Liver (tissue), 10 donors: ENCODE measurements at places on chromosomes 4 and X. TPM values are rescaled to one million over a fixed set of nuclear protein-coding genes. Genes with fewer than 3 reads are reported as not detected.

GRCh38 chr4:89316931-89317366, 9.3 kb upstream of the GPRIN3 start:
- H3K27me3 ChIP-seq: no peaks in the 10 kb centered on the region
- no peak for DNase-seq
- H3K4me3 ChIP-seq: no peak overlapping the region
- no peak overlapping the region for H3K27ac ChIP-seq
- H3K36me3 ChIP-seq: no peaks in the 10 kb centered on the region

- H3K27me3 ChIP-seq: no peaks in the 10 kb centered on the region
- no peak overlapping the region for H3K27ac ChIP-seq
- no peak for DNase-seq
- H3K4me1 ChIP-seq: peaks cover 15% of the 10 kb centered on the region
- H3K36me3 ChIP-seq: peaks cover 4% of the 10 kb centered on the region
These were observed 7.2 kb downstream of the PDHA1 start for GRCh38 chrX:19350941-19351384.

DNA sequence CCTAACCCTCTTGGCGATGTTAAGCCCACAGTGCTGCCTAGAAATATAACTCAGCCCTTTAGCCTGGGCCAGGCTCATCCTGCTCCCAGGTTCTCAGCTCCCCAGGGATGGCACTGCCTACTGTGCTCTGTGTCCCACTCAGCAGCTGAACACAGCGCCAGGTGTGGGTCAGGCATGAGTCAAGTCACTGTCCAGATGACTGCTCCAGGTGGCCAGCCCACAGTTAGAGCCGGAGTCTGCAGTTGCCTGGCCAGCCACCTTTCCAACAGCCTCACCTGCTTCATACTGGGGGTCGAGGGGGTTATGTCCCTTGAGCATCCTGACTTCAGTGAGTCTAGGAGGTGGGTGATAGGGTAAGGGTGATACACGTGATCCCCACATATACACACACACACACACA, 48.4 kb downstream of the TBC1D14 start:
- H3K27ac ChIP-seq: no peak overlapping the region
- DNase-seq: no peak
- no peaks in the 10 kb centered on the region for H3K27me3 ChIP-seq
- peaks cover 10% of the 10 kb centered on the region for H3K4me1 ChIP-seq
- no peak overlapping the region for H3K4me3 ChIP-seq

DNA sequence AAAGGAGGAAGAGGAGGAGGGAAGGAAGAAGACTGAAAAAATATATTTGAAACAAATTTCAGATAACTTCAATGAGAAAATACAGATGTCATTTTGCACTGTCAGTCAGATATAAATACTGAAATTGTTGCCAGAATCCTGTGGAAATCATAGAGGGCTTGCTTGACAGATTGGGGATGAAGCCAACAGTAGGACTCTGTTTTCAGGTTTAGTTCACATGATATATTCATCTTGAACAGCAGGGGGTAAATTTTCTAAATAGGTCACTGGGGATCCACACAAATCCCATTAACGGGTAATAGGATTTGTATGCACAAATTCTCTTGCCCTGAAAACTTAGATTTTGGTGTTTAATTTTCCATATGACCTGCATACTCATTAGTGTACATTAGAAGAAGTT, 103.3 kb upstream of the PCDH18 start:
- DNase-seq: no peak
- no peaks in the 10 kb centered on the region for H3K27me3 ChIP-seq
- no peak overlapping the region for H3K27ac ChIP-seq
- no peaks in the 10 kb centered on the region for H3K36me3 ChIP-seq
- no peaks in the 10 kb centered on the region for H3K4me1 ChIP-seq
- no peak overlapping the region for H3K4me3 ChIP-seq

DNA sequence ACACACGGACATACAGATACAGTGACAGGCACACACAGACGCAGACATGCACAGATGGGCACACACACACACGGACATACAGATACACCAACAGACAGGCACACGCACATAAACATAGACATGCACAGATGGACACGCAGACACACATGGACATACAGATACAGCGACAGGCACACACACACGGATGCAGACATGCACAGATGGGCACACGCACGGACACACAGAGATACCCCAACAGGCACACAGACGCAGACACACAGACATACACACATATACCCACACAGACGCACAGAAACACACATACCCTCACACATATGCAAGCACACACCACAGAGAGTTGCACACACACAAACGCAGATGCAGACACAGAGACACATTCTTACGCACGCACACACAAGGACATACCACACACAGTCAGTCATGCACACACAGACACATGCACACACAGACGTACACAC, 24.4 kb upstream of the SLC25A6 start:
- no peaks in the 10 kb centered on the region for H3K27me3 ChIP-seq
- H3K4me1 ChIP-seq: no peaks in the 10 kb centered on the region
- H3K27ac ChIP-seq: no peak overlapping the region
- DNase-seq: no peak
- peaks cover 14% of the 10 kb centered on the region for H3K36me3 ChIP-seq

- peaks cover under 1% of the 10 kb centered on the region for H3K4me1 ChIP-seq
- no peaks in the 10 kb centered on the region for H3K36me3 ChIP-seq
- no peaks in the 10 kb centered on the region for H3K27me3 ChIP-seq
- H3K27ac ChIP-seq: no peak overlapping the region
- H3K4me3 ChIP-seq: no peak overlapping the region
These were observed 13.2 kb downstream of the ZDHHC9 start for GRCh38 chrX:129830494-129830893.

GRCh38 chr4:101419336-101420135, 72.2 kb upstream of the PPP3CA start:
- DNase-seq: no peak
- no peaks in the 10 kb centered on the region for H3K27me3 ChIP-seq
- H3K4me3 ChIP-seq: no peak overlapping the region
- H3K27ac ChIP-seq: no peak overlapping the region
- no peaks in the 10 kb centered on the region for H3K36me3 ChIP-seq
- no peaks in the 10 kb centered on the region for H3K4me1 ChIP-seq

DNA sequence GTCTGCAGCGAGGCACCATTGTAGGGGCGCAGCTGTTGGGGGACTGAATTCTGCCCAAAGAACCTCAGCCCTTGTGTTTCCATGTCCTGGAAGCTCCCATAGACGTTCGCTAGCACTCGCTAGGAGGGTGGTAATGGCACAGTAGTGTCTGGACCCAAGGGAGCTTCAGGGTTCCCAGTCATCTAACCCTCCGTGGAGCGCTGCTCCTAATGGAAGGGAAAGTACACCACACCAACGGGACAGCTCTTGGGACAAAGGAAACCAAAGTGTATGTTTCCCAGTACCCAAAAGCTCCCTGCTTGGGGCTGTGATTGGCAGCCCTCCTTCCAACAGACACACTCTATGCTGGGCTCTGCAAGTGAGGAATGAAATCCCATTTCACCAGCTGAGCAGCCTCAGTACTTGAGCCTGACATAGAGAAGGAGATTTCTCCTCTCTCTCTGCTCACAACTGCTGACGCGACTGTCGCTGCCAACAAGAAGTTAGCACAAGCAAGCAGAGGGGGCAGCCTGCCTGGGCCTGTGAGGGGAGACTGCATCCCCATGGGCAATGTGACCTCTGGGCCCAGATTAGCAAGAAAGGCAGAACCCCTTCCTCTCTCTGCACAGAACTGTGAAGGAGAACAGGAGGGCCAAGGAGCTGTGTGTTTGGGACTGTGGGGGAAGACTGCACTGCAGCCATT, 67.6 kb upstream of the SMARCAD1 start:
- no peaks in the 10 kb centered on the region for H3K27me3 ChIP-seq
- H3K4me1 ChIP-seq: no peaks in the 10 kb centered on the region

- DNase-seq: no peak
- H3K4me1 ChIP-seq: no peaks in the 10 kb centered on the region
- no peaks in the 10 kb centered on the region for H3K27me3 ChIP-seq
- no peak overlapping the region for H3K27ac ChIP-seq
- no peak overlapping the region for H3K4me3 ChIP-seq
These were observed 77.9 kb downstream of the LRRC66 start for GRCh38 chr4:51942108-51942832.

DNA sequence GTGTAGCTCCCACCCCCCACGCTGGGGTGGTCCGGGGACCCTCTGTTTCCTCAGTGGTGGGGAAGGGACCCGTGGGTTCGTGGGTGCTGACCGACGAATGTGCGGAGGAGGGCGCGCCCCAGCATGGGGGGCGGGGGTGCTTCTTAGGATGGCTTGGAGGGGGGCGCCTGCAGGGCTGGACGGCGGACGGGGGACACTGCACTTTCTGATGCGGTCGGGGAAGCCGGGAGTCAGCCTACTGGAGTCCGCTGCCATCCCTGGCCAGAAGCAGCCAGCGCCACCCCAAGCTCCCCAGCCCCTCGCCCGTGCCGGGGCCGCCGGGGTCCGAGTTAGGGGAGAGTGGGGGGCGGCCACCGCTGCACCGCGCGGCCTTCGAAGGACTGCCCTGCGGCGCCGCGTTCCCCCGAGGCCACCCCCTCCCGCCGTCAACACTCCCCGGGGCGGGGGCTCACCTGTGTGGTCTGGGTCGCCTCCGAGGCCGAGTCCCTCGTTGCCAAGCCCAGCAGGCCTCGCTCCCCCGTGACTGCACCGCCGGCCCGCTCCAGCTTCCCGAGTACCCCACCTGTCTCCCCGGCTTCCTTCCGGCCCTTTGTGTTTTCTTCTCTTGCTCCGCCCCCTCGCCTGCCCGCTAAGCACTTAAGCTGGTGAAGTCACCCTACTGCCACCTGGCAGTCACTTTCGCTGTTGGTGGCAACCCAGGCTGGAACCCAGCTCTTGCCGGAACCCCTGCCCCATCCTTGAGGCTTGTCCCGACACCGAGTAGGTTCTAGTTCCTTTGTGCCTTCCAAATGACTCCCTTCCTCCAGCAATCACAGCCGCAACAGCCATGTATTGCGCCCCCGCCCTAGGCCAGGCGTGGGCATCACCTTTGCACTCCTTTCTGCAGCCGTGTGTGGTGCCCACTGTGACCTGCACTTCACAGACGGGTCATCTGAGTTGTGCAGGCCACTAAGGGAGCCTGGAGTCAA, at the start of gene OCIAD2:
OCIAD2 (minus strand) TSS at position 569 of the 968 bp plus-strand sequence. CDS start 2,225 bp downstream, outside the sequence.
- peak; percentile 44 for DNase-seq
- peak within 1 kb of the TSS; percentile 68 for H3K27ac ChIP-seq
- peaks cover 2% of the 10 kb centered on the region for H3K36me3 ChIP-seq
- peak within 1 kb of the TSS; percentile 76 for H3K4me3 ChIP-seq

GRCh38 chrX:34365471-34365870, 233.4 kb upstream of the FAM47A start:
- DNase-seq: no peak
- no peak overlapping the region for H3K27ac ChIP-seq
- H3K36me3 ChIP-seq: no peaks in the 10 kb centered on the region
- H3K27me3 ChIP-seq: no peaks in the 10 kb centered on the region

- H3K4me3 ChIP-seq: no peak overlapping the region
- no peaks in the 10 kb centered on the region for H3K27me3 ChIP-seq
- H3K36me3 ChIP-seq: no peaks in the 10 kb centered on the region
- DNase-seq: no peak
- no peaks in the 10 kb centered on the region for H3K4me1 ChIP-seq
These were observed 15.2 kb upstream of the NEUROG2 start for GRCh38 chr4:112531146-112531545.

DNA sequence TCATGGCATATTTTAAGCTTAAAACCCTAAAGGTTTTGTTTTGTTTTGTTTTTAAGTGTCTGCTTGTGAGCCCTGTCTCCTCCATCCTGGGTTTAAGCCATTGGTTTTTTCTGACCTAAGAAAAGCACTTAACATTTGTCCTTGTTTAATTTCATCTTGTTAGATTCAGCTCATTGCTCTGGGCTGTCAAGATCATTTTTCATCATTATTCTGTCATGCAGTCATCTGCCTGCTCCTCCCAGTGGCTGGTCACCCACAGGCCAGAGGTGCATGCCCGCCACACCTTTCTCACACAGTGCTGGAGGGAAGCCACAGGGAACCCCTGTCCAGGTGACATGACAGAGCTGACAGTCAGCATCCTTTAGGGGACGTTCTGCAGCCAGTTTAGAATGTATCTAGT, 11.7 kb upstream of the REELD1 start:
- H3K4me3 ChIP-seq: no peak overlapping the region
- no peaks in the 10 kb centered on the region for H3K36me3 ChIP-seq
- no peak for DNase-seq

DNA sequence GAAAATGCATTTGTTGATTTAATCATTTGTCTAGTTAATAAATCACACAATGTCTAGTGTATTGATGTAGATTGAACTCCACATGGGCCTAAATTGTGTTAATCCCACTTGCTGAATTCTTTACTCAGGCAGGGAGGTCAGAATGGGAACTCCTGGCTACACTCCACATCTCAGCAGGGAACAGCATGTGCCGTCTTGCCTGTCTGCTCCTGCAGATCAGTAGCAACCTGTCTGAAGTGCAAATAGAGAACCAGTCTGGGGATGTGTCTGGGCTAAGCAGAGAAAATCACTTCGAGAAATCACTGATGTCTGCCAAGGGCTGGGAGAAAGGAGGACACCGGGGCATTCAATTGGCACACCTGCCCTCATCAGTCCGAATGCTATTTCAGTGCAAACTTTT, 16.5 kb upstream of the MXRA5 start:
- DNase-seq: no peak
- H3K4me1 ChIP-seq: no peaks in the 10 kb centered on the region
- no peak overlapping the region for H3K4me3 ChIP-seq
- H3K27me3 ChIP-seq: no peaks in the 10 kb centered on the region
- no peak overlapping the region for H3K27ac ChIP-seq

GRCh38 chrX:46216406-46216805, 328.8 kb downstream of the ZNF674 start:
- peaks cover 2% of the 10 kb centered on the region for H3K4me1 ChIP-seq
- H3K36me3 ChIP-seq: no peaks in the 10 kb centered on the region
- no peak for DNase-seq
- H3K4me3 ChIP-seq: no peak overlapping the region

DNA sequence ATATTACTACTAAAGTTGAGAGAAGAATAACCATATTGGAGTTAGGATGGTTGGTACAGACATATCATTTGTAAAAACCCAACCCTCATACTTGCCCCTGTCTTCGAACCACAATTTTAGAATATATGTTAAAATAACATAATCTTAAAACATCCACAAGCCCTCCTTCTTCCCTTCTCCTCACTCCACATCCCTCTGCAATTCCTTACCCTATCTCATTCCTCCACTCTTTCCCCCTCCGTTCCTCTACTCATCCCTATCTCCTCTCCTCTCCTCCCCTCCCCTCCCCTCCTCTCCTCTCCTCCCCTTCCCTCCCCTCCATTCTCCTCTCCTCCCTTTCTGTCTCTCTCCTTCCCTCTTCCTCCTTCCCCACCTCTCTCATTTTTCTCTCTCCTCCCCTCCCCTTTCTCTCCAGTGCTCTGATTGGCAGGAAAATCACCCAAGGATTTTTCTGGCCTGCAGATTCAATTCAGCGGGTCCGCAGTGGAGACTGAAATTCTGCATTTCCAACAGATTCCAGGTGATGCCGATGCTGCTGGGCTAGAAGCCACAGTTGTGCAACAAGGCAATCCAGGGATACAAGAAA, 17.4 kb upstream of the ODAM start:
- no peak overlapping the region for H3K27ac ChIP-seq
- no peaks in the 10 kb centered on the region for H3K27me3 ChIP-seq
- no peak overlapping the region for H3K4me3 ChIP-seq
- no peaks in the 10 kb centered on the region for H3K36me3 ChIP-seq

GRCh38 chrX:8284131-8284530, 113.1 kb upstream of the VCX2 start:
- no peak for DNase-seq
- H3K4me1 ChIP-seq: no peaks in the 10 kb centered on the region
- no peaks in the 10 kb centered on the region for H3K27me3 ChIP-seq

SPATA18 gene
- total RNA-seq: 1.1 TPM

OCRL gene
- total RNA-seq: 13.1 TPM

ERVMER34-1 gene
- under 0.01 TPM for total RNA-seq

TNIP3 gene
- not detected for total RNA-seq

NEXMIF gene
- total RNA-seq: 0.42 TPM

KCNIP4 gene
- 0.14 TPM for total RNA-seq

SPOCK3 gene
- 0.42 TPM for total RNA-seq

CT55 gene
- total RNA-seq: not detected

HMX1 gene
- total RNA-seq: not detected

HEPH gene
- 2.4 TPM for total RNA-seq

GNRHR gene
- total RNA-seq: not detected
